ENCODE measurements at places on chromosomes 2 and 18.

DNA sequence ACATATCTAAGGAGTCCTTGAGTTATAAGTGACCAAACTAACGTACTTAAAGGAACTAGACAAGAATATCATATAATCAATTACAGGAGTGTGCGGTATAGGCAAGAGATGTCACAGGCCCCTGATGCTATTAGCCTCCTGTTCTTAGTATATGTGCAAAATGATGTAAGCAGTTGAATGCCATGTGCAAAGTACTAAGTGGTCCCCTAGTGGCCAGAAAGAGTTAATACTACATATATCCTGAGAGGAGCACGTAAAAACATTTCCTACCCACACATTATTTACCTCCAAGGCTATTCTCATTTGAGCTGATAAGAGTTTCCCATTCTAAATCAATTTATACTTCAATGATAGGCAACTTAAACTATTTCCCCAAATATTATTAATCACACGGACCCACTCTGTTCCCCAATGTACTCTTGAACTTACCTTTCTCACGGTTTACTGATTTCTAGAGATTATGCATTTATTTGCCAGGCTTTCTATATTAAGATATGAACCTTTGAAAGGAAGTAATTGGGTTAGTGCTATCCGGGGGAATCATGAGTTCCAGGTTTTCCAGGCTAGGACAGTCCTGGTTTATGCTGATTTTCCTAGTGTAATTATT, 158.0 kb upstream of the KLHL14 start:
- DNase-seq: no peak

GRCh38 chr2:153106802-153107477, 371.6 kb downstream of the RPRM start:
- no peak for DNase-seq

DNA sequence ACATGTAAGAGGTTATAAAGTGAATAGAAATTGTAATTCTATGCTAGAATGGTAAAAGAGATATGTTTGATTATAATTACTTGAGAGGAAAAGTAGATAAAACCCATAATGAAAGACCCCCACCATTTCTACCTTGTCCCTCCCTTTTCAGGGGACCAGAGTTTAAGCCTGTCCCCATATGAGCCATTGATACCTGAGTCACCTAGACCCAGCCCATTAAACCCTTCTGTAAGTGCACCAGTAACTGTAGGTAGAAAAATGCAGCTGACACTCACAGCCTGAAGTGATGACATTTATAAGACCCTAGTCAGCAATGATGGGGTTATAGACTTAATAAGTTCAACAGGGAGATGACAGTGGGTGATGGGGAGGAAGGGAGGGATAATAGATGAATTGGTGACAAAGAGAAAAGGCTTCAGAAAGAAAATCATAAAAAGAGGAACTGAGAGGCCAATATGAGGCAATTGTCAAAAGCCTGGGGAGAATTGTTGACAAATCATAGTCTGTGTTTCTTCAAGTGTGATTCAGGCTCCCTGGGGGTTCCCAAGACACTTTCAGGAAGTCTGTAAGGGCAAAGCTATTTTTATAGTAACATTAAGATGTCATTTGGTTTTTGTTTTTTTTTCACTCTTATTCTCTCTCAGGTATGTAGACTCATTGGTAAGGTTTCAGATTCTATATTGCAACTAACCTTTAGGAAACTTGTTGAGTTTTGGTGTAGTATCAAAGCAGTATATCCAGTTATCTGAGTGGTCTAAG, 544.2 kb downstream of the SATB2 start:
- DNase-seq: no peak

- DNase-seq: no peak
Measured at GRCh38 chr2:189128970-189129369, 50.6 kb downstream of the COL5A2 start.

DNA sequence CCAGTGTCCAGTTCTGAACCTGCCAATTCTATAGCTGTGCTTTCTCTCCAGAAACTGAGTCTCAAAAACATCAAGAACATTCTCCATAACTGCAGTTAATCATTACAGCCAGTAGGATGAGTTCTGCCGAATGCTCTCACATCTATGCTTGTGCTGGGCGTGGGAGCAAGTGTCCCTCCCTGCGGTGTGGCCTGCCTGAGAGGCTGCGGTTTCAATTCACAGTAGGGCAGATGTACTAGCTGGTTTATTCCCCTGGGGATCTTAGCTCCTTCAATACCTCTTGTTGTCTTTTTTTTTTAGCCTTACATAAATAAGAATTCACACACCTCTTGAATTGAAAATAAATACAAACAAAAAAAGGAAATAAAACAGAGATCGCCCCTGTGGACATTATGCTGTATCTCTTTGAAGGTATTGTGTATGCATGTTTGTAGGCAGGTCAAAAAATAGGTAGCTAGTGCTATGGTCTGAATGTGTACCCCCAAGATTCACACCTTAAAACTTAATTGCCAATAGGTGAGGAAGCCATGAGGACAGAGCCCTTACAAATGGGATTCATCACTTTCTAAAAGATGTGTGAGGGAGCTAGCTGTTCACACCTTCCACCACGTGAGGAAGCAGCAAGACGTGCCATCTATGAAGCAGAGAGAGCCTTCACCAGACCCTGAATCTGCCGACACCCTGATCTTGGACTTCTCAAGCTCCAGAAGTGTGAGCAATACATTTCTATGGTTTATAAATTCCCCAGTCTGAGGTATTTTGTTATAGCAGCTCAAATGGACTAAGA, 74.3 kb downstream of the BCL2L11 start:
- DNase-seq: peak; percentile 2

- no peak for DNase-seq
Measured at GRCh38 chr2:147224070-147224469, 620.8 kb upstream of the ACVR2A start.

DNA sequence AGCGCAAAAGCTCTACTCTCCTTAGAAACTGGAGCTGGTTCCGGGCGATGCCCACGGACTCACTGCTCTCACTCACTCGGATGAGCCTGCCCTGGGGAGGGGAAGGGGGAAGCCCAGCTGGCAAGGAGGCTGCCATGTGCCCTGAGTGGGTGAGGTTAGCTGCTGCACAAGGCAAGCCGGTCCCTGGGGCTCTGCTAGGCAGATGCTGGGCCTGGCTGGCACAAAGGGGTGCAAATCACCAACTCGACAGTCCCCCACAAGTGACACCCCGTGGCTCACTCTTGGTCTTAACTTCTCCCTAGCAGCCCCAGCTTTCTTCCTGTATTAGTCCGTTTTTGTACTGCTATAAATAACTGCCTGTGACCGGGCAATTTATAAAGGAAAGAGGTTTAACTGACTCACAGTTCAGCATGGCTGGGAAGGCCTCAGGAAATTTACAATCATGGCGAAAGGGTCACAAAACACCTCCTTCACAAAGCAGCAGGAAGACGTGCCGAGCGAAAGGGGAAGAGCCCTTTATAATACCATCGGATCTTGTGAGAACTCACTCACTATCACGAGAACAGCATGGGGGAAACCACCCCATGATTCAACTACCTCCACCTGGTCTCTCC, 33.2 kb downstream of the ADCY3 start:
- DNase-seq: no peak

DNA sequence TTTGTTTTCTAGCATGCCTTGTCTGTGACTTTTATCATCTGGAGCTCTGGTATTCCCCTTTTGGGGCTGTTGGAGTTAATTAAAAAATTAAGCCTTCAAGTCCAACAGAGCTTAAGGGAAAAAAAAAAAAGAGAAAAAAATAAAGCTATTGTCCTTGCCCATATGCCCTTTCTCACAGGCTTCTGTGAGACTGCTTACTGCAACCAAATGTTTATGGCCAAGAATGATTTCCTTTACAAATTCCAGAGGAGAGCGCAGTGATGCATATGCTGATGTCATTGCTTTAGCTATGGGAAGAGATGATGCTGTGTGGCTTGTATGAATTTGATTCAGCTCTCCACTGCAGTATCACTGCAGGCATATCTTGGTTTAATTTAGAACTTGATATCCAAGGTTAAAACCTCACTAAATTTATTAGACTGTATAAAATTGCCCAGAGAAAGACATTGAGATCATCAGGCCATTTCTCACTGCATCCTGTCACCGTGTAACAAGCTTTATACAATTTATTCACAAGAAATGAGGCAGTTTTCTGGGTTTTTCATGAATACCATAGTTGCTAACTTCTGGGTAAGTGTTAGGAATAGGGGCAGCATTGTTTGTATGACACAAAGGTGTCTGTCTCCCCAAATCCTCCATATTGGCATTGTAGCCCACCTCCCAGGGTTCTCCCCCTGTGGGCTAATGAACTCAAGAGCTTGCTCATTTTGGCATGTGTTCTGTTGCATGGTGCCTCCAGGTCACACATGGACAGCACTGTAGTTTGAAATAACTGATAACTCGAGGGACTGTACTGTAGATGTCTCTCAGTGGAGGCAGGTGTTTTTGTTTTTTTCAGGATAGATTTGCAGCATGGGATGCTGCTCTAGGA, 85.0 kb downstream of the TANC1 start:
- DNase-seq: no peak

GRCh38 chr2:174779361-174779928, 15.2 kb upstream of the CHRNA1 start:
- DNase-seq: no peak

- no peak for DNase-seq
Measured at GRCh38 chr2:39484206-39484605, 47.1 kb upstream of the MAP4K3 start.

DNA sequence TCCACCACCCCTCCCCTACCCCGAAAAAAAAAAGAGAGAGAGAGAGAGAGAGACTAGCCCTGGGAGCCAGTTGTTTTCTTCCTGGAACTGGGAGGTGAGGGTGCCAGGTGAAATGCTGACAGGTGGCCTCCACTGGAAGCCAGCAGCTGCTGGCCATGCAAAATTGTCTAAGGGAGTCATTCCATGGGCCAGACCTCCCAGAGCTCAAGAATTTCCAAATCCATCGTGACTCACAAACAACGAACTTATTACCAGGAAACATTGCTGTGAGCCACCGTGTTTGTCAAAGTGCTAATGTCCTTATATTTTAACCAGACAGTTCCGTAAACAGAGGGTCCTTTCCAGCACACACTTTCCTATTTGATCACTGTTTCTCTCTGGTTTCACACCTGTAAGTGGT, 68.5 kb upstream of the PID1 start:
- DNase-seq: no peak

- DNase-seq: no peak
Measured at GRCh38 chr2:9261231-9261883, 54.7 kb downstream of the ASAP2 start.

DNA sequence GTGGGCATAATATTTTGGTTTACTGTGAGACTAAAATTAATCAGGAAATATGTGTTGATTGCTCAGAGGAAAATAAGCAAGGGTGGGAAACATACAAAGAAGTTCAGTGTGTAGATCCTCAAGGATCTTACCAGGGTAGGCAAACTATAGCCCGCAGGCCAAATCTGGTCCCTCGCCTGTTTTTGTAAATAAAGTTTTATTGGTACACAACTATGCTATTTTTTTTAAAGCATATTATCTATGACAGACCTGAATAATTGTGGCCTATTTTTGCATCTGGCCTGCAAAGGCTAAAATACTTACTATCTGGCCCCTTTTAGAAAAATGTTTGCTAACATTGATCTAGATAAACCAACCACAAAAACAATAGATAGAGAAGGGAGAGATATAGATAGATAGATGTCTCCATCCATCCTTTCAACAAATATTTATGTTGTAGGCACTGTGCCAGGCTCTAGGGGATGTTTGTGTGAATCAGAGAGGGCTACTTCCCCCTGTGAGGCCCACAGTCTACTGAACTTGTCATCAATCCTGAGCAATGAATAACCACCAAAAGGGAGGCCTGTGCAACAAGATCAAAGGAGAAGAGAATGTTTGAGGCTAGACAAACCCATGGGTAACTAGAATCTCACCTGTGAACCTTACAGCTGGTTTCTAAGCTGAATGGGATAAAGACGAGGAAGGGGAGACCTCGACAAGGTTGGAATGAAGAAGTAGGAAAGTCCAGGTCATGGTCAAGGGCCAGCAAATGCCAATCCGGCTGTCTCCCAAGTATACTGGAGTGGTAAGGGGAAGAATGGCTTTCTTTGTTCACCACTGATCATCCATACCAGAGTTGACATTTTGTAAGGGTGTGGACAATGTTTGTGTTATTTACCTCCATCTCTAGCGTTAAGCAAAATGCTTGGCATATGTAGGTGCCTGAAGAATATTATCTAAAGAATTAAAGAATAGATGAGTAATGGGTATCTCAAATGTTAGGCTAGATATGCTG, 23.6 kb downstream of the ALPK2 start:
- peak; percentile 15 for DNase-seq

- no peak for DNase-seq
Measured at GRCh38 chr18:9526458-9526857, 51.1 kb downstream of the RALBP1 start.

DNA sequence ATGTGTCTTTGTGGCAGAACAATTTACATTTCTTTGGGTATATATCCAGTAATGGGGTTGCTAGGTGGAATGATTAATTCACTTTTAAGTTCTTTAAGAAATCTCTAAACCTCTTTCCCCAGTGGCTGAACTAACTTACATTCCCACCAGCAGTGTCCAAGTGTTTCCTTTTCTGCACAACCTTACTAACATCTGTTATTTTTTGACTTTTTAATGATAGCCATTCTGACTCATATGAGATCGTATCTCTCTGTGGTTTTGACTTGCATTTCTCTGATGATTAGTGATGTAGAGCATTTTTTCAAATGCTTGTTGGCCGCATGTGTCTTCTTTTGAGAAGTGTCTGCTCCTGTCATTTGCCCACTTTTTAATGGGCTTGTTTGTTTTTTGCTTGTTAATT, 43.1 kb upstream of the PTH2R start:
- DNase-seq: no peak

DNA sequence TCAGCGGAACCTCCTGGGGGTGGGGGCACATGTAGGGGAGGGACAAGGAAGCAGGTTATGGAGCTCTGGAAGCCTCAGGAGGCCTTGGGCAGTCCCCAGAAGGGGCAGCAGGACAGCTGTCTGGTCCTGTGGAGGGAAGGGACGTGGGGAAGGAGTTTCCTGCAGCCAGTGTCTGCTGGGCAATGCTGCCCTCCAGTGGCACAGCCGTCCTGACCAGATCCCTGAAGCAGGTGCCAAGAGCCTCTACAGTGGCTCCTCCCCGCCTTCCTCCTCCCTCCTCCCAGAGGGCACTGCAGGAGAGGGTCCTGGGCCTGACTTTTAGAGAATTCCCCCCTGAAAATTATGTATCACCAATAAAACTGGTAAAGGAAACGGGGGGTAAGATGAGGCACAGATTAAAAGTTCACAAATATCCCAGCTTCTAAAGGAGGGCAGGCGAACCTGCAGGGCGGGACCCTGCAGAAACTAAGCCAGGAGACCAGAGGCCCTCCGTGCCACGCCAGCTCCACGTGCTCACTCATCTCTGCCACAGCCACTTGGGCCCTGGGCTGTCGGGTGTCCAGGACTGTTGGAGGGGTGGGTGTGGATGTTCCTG, 258.5 kb downstream of the TWIST2 start:
- no peak for DNase-seq

DNA sequence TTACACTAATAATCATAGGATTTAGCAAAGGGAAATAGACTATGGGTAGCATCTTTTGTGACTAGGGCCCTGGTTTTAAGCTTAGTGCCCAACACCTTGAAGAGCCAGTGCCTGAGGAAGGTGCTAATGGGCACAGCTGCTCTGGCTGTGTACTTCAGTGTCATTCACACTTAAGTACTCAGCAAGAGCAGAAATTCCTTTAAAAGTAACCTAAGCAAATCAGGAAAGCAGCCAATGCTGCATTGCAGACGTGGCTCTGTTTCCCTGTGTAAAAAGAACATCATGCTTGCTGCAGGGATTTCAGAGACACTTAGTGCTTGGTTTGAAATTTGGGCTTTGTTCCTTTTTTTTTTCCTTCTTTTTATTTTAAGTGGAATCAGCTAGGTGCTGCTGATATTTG, 505.4 kb downstream of the SUCLG1 start:
- DNase-seq: no peak
